Daoy (cell line): ENCODE measurements at places on chromosomes 13 and 19. TPM values are rescaled to one million over a fixed set of nuclear protein-coding genes. Genes with fewer than 3 reads are reported as not detected.

Gene MIR17HG
- 4.5 and 8.5 TPM in 2 replicates for total RNA-seq

DNA sequence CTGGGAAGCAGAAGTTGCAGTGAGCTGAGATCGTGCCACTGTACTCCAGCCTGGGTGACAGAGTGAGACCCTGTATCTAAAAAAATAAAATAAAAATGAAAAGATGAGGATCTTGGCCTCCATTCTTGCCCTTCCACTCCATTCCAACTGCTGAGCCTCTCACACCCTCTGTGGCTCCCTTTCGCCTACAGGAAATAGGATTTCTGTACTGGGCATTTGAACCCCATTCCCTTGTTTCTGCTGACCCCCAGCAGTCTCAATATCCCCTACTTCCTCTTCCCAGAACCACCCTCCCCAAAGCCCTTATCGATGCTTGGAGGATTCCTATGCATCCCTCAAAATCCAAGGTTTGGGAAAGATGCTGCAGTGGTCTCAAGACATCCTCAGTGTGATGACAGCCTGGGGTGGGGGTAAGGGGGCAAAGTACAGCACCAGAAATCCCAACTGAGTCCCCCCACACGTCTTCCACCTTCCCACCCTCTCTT, 12.5 kb upstream of the GDF15 start:
- no peak for DNase-seq

Gene PSG4
- 0.27 and 0.69 TPM in 2 replicates for total RNA-seq

GRCh38 chr13:91074091-91074490, 273.4 kb upstream of the MIR17HG start:
- no peak for DNase-seq

Gene SOX1
- 0.18 and 0.57 TPM in 2 replicates for total RNA-seq

GRCh38 chr13:106143392-106143791, 392.1 kb downstream of the EFNB2 start:
- no peak for DNase-seq

Gene SIX5
- 5.1 and 9.5 TPM in 2 replicates for total RNA-seq

GRCh38 chr13:107817647-107818287, 397.6 kb downstream of the LIG4 start:
- DNase-seq, result no peak

- no peak for DNase-seq
Observed at GRCh38 chr13:23325191-23325590, 108.3 kb downstream of the SACS start.

DNA sequence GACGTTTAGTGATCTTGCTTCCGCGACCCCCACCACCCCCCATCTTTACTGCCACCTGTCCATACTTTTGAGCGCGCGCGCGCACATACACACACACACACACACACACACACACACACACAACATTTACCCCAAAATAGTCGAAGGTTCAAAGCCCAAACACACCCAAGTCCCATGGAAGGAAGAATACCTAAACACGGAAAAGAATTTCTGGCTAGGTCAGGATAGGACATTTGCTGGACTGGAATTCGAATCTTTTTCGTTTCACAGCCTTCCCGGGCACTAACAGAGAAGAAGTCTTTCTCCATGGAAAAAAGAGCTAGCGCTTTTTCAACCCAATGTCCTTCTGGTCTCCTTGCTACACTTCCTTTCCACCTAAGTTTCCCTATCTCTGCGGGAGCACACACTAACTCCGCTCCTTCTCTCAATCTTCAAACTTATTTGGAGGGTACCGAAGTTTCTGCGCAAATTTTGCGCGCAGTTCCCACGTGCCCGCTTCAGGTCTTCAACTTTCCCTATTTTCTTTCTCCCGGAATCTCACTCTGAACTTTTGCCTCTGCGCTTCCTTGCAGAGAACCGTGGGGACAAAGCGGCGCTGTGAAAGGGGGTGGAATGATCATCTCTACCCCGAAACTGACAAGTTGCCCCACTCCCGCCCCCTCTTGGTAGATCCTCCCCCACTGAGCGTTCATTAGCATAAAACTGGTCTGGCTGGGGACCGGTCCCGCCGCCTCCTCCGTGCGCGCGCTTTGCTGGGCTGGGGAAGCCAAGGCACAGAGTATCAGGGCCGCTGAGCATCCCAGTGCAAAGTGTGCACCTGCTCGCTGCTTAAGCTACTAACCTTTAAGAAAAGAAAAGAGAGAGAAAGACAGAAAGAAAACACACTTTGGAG, 2.7 kb downstream of the DACH1 start:
- no peak for DNase-seq
